ENCODE measurements at places on chromosomes 6 and 20.

- no peak for DNase-seq
Measured at GRCh38 chr6:100678027-100678426, 203.1 kb downstream of the ASCC3 start.

- DNase-seq = no peak
Measured at GRCh38 chr6:19530188-19530587, 307.0 kb upstream of the ID4 start.

DNA sequence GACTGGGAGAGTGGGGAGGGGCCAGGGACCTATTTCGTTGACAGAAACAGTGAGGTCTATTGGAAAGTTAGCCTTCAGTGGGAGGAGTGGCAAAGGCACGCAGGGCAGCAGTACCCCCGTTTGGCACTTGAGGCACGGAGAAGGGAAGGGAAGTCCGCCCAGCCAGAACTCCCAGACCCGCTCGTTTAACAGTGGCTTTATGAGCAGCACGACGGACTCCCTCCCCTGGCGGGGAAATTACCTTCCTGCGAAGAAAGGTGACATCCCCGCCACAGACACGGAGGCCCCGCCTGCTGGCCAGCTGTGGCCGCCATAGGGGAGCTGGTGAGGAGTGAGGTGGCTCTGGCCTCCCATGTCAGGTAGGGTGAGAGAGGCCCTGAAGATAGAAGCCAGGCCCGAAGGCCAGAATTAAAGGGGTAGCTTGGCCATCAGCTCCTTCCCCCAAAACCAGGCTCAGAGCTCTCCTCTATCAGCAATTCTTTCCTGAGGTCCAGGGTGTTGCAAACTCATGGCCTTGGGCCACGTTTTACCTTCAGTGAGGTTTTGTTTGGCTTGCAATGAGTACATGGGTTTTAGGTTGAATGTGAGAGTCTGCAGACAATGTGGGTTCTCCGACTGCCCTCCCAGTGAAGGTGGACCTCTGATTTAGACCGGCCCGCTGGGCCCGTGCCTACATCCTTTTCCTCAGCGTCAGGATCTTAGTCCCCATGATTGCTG, 123.7 kb downstream of the MRPL14 start:
- no peak for DNase-seq

DNA sequence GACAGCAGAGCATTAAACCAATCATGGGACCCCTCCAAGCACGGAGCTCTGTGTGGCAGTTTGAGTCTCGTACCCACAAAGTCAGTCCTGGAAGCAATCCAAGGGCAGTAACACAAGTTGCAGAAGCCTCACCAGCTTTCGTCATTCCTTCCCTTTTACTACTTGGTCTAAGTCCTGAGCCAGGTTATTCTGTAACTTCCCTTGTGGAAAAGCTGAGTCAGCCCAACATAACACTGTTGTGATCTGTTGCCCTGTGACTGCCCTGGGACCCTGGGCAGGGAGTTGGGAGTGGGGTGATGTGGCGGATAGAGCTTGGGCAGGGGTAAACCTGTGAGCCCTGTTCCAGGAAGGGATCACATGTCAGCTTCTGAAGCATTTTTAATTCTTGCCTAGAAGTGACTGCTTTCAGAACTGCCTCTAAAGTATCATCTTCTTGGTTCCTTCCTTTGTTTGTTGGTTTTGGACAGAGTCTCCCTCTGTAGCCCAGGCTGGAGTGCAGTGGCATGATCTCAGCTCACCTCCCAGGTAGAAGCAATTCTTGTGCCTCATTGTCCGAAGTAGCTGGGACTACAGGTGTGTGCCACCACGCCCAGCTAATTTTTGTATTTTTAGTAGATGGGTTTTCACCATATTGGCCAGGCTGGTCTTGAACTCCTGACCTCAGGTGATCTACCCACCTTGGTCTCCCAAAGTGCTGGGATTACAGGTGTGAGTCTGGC, 183.7 kb upstream of the JAG1 start:
- DNase-seq = peak; percentile 2

GRCh38 chr20:49945701-49946477, 9.7 kb downstream of the RNF114 start:
- no peak for DNase-seq

DNA sequence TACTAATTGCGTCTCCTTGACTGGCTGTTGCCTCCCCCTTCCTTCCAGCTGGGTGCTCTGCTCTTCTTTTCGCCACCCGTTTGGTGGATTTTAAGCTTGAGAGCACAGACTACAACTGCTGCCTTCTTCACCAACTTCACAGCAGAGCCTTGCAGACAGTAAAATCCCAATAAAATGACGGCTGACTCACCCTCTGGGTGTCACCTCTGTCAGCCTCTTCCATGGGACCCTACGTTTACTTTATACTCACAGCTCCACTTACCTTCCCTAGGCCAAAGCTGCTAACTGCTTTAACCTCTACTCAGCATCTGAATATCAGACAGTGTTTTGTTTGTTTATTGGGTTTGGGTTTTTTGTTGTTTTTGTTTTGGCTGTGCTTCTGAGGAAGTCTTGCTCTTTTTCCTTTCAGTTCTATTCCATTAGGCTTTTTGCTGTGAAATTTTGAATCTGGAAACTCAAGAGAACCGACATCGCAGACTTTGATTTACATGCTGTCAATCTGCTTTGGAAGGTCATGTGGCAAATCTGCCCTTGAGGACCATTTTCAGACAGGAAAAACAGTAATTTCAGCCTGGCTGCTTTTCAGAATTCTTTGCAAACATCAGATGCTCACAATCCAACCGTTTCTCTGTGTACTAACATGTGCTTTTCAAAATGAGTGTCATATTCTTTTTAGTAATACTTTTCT, 2.4 kb downstream of the AGPAT4 start:
- DNase-seq = peak; percentile 46

DNA sequence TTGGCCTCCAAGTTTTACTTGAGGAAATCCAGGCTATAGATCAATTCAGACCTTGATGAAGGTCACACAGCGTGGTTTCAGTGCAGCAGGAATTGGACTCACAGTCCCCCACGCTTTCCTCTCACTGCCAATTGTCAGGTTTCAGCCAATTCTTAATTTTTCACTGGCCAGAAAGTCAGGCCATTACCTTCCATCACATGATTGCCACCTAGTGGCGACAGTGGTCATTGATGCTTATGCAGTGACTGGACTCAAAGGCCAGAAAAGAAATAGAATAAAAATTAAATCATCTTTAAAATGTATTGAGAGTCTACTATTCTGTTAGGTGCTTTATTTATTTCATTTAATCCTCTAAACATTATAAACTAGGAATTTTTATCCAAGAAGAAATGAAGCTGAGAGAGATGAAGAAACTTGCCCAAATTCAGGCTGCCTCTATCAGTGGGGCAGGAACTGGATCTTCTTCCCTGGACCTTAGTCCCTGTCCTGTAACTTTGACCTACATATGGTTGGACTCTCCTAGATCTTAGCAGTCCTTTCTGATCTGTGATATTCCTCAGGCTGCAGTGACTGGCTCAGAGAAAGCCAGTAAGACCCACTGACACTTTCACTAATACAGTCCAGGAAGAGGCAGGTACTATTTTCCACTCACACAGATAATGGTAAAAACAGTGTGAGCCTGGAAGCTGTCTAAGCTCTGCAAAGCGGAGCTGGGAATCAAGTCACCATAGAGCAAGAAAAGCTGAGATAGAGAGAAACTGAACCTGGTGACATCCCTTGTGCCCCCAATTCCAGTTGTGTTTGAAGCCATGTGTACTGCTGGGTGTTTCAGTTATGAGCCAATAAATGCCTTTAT, 133.3 kb downstream of the ELOVL4 start:
- peak; percentile 87 for DNase-seq

DNA sequence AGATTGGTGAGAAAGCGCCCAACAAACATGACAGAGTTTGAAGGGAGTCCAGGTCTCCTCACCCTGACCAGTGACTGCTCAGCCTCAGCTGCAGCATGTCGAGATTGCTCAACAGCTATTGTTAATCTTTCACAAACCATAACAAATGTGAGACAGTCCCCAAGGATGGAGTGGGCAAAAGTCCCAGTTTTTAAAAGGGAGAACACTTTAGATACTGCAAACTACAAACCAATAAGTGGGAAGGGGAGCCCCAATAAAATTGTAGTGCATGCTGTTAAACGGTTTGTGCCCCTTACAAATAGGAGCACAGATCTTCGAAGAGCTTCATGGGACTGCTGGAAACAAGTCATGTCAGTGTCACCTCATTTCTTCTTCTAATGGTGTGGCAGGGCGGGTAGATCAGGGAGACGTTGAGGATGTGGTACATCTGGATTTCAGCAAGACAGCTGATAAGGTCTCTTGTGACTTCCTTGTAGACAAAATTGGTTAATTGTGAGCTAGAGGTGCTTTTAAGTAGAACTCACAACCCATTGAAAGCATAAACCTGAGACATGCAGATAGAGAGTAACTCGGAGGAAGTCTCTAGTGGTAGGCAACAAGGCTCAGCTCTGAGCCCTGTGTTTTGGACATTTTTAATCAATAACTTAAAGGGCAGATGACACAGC, 134.0 kb upstream of the ARMC2 start:
- no peak for DNase-seq

GRCh38 chr20:24816907-24817306, 132.2 kb upstream of the CST7 start:
- DNase-seq = no peak

DNA sequence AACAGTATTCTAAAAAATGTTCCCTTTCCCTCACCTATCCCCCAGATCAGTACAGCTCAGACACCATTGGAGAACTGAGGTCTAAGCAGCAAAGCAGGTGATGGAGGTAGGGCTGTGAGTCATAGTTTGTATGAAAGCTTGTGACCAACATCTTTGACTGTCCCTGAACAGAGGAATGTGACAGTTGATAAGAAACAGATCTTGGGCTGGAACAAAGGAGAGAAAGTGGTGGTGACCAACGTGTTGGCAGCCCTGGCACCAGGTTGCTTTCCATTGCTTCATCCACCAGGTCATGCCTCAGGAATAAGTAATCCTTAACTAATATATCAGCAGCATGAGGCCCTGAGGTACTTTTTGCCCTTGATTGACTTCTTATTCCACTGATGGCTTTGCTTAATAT, 19.9 kb upstream of the CRIP3 start:
- DNase-seq = no peak

GRCh38 chr6:12974551-12974950, 258.0 kb downstream of the PHACTR1 start:
- DNase-seq = no peak

DNA sequence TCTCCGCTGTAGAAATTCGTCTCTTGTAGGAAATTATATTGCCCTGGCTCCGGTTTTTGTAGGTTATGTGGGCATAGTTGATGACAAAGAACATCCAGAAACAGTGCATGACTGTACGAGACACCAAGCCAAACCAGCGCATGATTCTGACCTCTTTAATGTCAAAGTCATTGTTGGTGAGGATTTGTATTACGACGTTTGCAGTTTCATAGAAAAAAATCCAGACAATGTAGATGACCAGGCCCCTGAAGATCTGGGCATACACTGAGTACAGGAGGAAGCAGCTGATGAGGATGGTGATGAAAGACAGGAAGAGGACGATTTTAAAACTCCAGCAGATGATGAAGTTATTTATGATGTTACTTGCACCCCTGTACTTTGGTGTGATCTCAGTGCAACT, 39.1 kb upstream of the TBC1D22B start:
- DNase-seq = no peak

- no peak for DNase-seq
Measured at GRCh38 chr6:158017621-158018040, 36.0 kb downstream of the SYNJ2 start.

- DNase-seq = no peak
Measured at GRCh38 chr6:100906325-100906724, 25.2 kb upstream of the ASCC3 start.

- no peak for DNase-seq
Measured at GRCh38 chr20:49427751-49428518, 54.5 kb downstream of the KCNB1 start.

DNA sequence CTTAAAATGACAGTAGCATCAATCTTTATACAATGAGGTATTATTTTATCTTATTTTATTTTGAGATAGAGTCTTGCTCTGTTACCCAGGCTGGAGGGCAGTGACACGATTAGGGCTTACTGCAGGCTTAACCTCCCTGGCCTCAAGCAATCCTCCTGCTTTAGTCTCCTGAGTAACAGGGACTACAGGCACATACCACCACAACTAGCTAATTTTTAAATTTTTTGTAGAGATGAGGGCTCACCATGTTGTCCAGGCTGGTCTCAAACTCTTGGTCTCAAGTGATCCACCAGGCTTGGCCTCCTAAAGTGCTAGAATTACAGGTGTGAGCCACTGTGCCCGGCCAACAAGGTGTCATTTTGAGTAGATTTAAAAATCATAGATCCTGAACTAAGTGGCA, 125.9 kb downstream of the PDSS2 start:
- DNase-seq = no peak

GRCh38 chr6:52180787-52181558, 5.2 kb upstream of the IL17A start:
- DNase-seq = no peak

GRCh38 chr20:49372095-49372734, 94.4 kb upstream of the ZNFX1 start:
- DNase-seq = no peak

- DNase-seq = no peak
Measured at GRCh38 chr6:168318579-168319278, 848 bp downstream of the DACT2 start.

DNA sequence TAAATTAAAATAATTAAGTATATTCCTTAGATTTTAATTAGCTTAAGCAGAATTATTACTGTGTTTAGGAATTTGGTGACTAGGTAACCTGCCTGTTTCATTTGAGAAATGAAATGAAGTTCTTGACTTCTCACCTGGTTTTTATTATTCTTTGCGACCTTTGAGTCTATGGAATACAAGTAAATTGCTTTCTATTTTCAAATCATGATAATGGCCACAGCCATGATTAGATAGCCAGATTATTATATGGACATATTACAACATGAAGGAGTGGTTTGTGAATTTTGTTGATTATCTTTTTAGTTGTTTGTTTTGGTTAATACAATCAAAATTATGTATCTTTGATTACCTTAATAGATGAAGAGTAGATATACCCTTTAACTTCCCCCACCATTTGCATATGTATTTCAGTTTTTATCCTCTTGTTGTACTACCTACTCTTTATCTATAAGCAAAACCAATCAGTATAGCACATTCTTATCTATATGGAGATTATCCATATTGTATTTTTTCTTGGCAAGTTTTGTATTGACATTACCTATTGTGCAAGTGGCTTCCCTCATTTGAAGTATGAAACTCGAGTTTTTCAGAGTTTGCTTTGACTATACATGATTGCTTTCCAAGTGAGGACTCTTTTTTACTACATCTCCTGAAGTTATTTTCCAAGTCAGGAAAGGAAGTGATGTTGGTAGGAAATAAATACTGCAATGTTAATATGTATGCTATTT, 47.9 kb downstream of the CD2AP start:
- no peak for DNase-seq

DNA sequence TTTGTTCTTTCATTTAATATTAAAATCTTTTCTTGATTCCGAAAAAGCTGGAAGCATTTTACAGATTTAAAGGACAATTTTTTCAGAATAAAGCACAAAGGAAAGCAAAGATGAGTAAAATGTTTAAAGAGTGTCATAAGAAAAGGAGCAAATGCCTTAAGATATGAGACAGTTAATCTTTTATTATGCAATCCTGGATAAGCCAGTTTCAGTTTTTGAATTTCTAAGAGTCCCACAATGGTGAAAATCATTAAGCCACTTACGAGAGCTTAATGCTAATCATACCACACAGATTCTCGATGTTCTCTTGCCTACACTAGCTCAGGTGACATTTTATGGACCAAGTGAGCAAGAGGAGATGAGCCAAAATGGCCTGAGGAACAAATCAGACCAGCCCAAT, 103.7 kb upstream of the RNF217 start:
- DNase-seq = no peak

GRCh38 chr20:40286975-40287531, 402.0 kb downstream of the MAFB start:
- peak; percentile 38 for DNase-seq

Measured in midbrain (tissue), 1 donor.